ENCODE measurements at places on chromosomes 3 and 15.
A peak's percentile ranks its signal among the peaks of the same experiment; 100 is the strongest.

- DNase-seq: no peak
Measured at GRCh38 chr3:58623961-58624360, 42.6 kb downstream of the FAM3D start.

DNA sequence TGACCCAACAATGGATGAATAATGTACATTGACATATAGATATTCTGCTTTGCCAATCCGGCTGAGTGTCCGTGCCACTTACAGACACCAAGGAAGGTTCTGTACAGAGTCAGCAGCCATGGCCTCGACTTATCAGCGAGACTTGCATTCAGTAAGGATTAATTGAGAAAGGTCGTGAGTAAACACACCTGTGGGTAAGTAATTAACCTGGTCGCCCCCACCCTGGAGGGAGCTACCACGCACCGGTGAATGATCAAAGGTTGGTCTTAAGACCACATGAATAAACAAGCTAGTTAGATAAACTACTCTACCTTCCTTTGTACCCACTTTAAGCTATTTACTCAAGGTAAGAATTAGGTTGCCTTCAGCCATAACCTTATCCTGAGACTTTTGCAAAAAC lies 66.5 kb upstream of the MFGE8 start:
- DNase-seq: no peak

DNA sequence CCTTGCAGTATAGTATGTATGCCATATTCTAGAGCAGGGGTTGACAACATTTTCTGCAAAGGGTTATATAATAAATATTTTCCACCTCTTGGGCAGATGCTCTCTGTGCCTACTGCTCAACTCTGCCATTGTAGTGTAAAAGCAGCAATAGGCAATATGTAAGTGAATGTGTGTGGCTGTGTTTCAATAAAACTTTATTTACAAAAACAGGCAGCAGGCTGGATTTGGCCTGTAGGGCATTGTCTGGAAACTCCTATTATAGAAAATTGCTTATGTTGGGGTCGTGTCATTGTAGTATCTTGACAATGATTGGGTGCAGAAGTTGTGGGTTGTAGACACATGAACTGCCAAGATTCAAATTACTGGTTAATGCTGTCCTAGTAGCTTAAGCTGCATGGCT lies 153.6 kb upstream of the CNTN3 start:
- DNase-seq: no peak

- DNase-seq: no peak
Measured at GRCh38 chr15:69744391-69745162, 292.0 kb downstream of the RPLP1 start.

DNA sequence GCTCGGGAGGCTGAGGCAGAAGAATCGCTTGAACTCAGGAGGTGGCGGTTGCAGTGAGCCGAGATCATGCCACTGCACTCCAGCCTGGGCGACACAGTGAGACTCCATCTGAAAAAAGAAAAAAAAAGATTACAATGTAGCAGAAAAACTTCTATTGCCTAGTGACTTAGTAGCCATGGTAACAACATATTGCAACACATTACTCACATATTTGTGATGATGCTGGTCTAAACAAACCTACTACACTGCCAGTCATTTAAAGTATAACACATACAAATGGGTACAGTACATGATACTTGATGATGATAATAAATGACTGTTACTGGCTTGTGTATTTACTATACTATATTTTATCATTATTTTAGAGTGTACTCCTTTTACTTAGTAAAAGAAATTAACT lies 125.6 kb downstream of the PLOD2 start:
- DNase-seq: no peak

DNA sequence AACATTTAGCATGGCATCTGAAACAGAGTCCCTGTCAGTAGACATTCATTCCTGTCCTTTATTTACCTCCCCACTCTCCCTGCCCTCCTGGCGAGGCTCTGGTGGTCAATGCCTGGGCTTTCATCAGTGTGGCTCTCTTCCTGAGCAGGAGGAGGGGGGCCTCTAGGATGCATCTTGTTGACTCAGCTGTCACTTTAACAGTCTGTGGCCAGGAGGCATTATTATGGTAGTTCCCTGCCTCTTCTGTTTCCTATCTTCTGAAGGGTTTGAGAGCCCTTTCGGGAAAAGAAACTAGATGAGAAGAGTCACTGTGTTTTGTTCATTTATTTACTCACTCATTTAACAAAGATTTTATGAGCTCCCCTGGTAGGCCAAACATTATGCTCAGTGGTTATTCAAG lies 2.4 kb upstream of the PPP1R14D start:
- no peak for DNase-seq

DNA sequence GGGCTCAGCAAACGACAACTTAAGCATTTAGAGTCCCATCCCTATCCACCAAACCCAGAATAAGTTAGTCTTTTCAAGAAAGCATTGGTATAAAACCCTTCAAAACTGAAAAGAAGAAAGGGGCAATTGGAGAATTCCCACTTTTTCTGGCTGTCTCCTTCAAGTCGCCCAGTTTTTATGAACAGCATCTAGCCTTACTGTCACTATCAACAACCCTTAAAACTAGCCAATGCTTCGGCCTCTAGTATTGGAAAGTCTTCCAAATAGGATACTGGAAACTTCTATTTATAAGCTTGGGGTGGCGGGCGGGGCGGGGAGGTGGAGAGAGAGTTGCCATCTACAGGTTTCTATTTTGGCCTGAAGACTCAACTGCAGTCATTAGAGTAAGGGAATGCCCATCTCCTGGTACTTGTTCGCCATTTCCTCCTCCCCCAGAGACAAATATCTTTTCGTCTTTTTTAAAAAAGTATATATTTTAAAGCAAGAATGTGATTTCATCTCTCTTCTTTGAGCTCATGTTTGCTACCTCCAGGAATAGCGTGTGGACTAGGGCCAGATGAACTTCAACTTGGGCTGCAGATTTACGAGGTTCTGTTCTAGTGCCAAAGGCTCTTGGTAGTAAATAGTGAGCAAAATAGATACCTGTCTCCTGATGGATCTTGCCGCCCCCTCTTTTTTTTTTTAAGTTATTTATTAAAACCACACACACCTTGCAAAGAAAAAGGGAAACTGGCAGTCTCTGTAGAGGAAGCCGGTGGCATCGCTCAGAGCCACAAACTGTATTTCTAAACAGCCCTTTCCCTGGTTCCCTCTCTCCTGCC lies 2.7 kb downstream of the BCL6 start:
- DNase-seq: no peak

GRCh38 chr15:38389924-38390542 lies 63.9 kb upstream of the FAM98B start:
- peak; percentile 36 for DNase-seq

GRCh38 chr15:96053781-96054428 lies 276.6 kb upstream of the NR2F2 start:
- no peak for DNase-seq

GRCh38 chr3:108124337-108125152 lies 33.7 kb upstream of the CD47 start:
- DNase-seq: peak; percentile 67
